ENCODE measurements at places on chromosomes 1 and 21.

DNA sequence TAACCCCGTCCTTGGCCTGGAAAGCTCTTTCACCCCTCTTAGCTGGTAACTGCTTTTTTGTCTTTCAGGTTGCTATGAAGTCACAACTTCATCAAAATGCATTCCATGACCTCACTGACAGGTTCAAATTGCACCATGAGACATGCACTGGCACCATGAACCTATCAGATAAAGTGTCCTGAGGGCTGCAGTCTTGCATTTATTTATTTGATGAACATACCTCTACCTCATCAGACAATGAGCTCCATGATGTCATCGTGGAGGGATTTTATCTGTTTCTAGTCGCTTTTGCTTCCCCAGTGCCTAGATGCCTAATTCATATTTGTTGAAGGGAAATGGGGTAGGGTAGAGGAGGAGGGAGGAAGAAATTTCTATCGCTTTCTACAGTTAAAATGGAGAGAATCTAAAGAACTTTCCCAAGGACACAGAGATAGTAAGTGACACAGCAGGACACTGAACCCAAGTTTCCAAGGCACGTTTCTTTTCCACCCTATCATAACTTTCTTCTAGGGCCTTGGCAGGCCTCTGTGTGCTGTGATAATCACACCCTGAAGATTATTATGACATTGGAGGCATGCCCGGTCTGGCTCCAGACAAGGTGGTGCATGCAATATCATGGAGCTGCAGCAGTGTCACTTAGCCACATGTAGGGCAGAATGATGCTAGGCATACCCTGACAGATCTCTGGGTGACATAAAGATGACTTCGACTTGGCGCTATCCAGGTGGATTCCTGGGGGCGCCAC lies 69.5 kb downstream of the CD58 start:
- no peak for DNase-seq

DNA sequence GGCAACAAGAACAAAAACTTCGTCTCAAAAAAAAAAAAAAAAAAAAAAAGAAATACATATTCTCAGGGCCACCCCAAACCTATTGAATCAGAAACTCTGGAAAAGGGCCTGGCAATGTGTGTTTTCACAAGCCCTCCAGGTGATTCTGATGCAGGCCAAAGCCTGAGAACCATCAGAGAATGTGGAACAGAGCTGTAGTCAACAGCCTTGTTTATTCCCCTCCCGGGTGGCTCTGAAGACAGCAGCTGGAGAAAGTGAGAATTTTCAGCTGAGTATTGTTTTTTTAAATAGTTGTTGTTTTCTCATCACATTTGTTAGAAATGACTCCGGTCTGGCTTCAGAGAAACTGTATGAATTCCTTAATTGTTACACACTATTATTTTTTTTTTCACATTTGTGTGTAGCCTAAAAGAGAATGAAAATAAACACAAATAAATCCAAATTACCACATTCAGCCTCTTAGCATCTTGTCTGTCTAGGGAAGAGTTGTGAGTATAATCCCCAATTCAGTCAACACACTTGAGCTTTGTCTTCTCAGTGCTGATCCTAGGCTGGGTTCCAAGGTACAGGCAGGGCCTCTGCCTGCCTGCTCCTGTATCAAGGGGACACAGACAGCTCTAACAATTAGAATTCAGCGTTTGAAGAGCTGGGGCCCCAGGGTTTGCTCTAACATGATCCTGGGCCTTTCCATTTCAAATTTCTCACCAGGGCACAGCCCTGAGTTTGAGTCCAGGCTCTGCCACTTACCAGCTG lies 6.6 kb upstream of the AZIN2 start:
- DNase-seq = no peak

DNA sequence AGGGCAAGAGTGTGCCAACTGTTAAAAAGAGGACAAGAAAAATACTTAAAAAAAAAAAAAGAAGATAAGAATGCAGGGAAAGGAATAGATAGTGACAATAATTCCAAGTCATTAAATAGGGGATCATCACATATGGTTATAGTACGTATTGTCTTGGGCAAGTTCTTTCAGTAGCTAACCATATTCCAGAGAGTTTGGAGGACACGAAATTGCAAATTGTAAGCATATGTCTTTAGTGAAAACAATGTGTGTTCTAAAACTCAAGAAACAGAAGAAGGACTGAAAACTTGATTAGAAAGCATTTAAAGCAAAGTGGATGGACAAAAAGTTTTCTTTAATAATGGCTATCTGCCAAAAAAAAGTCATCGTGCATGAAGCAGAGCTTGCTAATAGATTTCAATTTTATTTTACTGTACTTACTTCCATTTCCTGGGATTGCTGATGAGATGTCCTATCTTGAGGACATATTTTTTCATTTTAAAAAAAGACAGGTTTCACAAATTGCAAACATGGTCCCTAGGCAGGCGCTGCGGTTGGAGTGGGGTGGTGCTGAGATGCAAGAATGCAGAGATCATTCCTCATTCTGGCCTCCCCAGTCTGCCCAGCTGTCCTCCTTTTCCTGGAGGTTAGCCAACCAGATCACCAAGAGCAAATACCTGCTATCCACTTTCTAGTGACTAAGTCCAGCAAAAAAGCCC lies 11.9 kb downstream of the TSPAN2 start:
- DNase-seq = no peak

- DNase-seq = no peak
These were observed 6.2 kb downstream of the KRTAP10-12 start for GRCh38 chr21:44702973-44703730.

DNA sequence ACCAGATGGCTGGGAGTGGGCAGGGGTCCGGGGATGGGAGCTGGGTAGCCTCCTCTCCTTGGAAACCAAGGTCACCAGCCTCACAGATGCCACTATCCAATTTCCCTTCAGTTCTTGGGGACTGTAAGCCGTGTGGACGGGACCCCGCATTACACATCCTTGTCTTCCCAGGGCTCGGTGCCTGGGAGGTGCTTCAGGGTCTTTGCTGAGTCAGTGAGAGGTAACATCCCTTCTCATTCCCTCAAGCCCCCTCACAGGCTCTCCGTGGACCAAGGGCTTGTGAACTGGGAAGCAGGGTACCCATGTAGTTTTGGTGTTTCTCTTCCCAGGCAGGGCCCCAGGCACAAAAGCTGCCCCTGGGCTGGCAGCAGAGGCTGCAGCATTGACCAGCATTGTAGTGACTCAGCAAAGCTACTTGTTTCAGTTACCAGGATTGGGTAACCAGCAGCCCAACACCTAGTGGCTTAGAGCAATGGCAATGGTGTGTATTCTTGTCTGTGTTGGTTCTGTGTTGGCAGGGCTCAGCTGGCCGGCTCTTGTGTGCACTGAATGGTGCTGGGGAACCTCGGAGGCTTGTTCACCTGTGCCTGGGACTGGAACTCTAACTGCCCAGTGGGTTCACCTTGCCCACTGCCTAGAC lies 24.6 kb upstream of the PCBP3 start:
- no peak for DNase-seq

GRCh38 chr1:246497331-246497915 lies 9.7 kb downstream of the SMYD3 start:
- no peak for DNase-seq

GRCh38 chr21:17444828-17445227 lies 68.0 kb upstream of the CXADR start:
- no peak for DNase-seq

- DNase-seq = no peak
These were observed 1.7 kb downstream of the HES4 start for GRCh38 chr1:997993-998744.

DNA sequence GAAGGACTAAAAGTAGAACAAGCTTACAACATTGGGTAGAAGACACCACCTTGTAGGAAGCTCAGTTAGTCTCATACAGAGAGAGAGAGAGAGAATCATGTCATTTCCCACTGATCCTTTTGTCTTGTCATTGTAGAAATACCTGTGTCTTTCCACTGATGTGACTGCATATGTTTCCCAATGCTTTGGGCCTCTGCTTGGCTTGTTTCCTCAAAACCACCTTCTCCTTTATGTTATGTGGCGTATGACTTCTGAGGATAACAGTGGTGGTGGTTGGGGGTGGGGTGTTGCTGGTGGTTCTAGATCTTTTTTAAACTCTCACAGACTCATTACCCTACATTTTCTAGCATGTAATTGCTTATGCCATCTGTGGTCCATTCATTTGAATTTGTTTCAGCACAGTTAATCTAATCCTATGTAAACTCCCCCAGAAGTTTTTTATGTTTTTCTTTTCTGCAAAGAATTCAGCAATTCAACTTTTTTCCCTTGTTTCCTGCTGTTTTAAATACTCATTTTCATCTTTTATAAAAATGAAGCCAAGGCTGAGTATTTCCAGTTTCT lies 9.3 kb downstream of the RGL1 start:
- DNase-seq = no peak

DNA sequence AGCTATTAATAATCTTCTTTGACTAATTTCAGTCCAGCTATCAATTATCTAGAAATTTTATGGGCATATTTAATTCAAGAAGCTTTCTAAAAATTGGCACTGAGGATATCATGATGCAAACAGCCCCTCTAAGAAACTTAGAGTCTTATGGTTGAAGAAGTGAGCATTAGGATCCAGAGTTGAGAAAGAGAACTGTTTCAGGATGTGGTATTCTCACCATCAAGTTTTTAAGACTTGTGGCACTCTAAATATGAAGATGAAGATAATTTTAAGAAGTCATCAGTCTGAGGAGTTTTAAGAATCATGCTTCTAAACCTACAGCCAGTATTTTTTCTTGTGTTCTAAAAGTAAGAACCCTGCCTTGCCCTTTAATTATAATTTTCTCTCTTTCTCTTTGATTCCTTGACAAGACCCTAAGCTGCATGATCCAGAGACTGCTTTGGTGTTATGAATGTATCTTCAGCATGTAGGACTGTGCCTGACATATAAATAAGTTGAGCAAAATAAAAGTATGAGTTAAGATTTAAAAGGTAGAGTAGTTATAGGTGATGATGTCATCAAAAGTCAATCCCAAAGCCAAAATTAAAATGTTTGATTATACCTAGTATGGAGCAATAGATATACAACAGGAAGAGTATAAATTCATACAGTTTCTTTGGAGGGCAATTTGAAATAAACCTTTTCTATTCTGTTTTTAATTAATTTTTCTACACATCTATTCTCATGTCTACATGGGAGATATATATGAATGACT lies 39.1 kb downstream of the RPS6KC1 start:
- no peak for DNase-seq

DNA sequence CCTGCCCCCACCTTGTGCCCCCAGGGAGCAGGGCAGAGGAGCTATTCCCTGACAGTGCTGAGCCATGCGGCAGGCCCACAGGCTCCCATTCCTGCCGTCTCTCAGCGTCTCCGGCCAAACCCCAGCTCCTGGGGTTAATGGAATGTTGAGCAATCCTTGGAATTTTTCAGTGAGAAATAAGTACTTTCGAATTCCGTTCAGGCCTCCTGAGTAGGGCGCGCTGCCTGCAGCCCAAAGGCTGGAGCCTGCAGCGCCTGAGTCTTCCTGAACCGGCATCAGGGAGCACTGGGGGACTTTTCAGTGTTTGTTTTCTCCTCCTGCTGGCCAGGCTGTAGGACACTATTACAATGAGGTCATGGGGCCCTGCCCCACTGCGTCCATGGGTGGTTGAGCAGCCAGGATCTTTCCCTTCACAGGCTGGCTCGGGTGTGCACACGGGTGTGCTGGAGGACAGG lies 33.3 kb upstream of the CSF1 start:
- no peak for DNase-seq
